Cardiac septum (tissue), 1 donor: ENCODE measurements at places on chromosomes 5 and 9.

- no peak for DNase-seq
These were observed 9.5 kb downstream of the SH3GL2 start for GRCh38 chr9:17588395-17588794.

DNA sequence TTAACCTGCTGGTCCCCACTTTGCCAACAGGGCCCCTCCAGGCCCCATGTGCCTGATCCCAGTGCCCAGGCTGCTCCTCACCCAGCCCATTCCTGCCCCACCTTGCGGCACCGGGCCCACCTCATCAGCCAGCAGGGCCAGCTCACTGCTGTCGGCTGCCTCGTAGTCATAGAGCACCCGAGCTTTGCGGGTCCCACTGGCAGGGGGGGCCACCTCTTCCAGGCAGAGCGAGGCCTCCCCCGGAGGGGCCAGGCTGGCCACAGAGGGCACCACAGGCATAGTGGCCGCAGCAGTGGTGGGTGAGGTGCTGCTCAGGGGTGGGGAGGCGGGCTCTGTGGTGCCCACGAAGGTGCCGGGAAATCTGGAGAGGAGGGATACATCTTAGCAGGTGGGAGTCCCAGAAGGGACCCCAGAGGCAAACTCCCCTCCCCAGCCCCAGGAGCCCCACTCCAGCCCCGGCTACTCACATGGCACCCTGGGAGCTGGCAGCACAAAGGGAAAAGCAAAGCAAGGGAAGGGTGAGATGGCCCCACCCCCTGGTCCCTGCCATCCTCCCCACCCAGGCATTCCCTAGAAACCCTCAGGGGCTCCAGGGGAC is 19.0 kb downstream of the SH3GLB2 start:
- no peak for DNase-seq

DNA sequence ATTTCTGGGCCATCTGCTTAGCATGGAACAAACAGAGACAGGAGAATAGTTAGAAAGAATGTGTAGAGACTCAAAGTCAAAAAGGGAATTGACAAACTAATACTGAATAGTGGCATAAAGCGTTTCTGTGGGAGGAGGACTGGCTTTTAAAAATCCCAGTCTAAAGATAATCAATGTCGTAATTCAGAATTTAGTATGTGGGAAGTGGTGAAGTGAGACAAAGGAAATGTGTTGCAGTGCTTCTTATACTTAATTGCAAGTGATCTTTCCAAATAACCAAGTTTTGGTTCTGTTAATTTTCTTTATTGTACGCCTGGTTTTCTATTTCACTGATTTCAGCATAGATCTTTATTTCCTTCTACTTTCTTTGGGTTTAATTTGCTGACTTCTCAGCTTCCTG is 133.2 kb downstream of the ENTREP1 start:
- DNase-seq, result no peak

GRCh38 chr5:149834246-149834855 is 104.2 kb downstream of the PPARGC1B start:
- DNase-seq, result no peak

- DNase-seq, result no peak
These were observed 25.1 kb upstream of the GCNT1 start for GRCh38 chr9:76433836-76434235.

DNA sequence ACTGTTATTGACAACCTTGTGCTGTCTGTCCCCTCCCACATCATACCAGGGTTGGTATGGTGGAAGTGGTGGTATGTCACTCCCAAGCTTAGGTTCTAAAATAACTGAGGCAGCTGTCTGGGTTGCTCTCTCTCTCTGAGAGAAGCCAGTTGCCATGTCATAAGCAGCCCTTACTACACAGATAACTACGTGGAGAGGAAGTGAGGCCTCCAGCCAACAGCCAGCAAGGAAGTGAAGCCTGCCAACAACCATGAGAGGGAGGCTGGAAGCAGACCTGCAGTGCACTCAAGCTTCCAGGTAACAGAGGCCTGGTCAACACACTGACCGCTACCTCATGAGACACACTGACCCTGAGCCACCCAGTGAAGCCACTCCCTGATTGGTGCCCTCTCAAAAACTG is 18.6 kb downstream of the CTNNAL1 start:
- DNase-seq, result peak; percentile 90

DNA sequence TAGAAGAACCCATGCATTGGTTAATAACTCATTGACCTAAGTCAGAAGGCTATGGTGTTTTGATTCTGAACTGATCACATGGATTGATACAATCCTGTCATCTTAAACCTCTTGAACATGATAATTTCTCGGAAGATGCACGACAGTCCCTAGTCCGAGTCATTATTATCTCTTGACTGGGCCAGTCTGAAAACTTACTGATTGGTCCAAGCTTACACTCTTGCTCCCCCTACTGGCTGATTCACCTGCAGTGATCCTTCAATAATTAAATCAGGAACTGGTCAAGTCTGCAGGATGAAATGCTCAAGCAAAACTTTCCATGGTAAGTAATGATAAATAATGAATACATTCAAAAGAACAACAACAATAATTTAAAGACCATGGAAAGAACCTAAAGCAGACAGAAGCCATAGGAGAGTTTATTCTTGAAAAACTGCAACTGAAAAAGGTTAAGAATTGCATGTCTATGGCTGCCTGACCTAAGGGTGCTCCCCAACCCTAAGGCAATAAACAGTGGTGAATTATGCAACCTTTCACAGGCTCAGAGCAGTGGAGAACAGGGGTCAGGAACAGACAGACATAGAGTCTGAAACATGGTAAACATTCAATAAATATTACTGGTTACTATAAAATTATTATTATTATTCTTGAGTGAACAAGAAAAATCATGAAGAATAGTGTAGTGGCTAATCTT is 79.3 kb downstream of the BRINP1 start:
- DNase-seq, result no peak

DNA sequence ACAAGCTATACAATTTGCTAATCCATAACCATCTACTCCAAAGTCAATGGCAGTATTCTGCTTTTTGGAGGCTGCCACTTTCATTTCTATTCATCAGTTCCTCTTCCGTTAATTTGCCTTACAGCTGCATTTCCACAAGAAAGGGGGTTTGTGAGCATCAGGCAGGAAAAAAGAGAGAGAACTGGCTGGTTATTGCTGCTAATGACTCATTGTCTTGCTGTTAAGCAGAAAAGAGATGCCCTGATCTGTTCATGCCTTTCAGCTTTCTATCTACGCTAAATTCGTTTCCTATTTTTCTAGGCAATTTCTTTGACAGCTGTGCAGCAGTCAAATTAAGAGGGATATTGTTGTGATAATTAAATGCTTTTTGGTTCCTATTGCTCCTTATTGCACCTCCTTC is 65.9 kb upstream of the GNAQ start:
- DNase-seq, result no peak

- DNase-seq, result no peak
These were observed 95.8 kb downstream of the PLCXD3 start for GRCh38 chr5:41414598-41414997.

GRCh38 chr5:120624021-120624563 is 160.0 kb downstream of the PRR16 start:
- no peak for DNase-seq

GRCh38 chr5:124849774-124850173 is 103.3 kb upstream of the ZNF608 start:
- DNase-seq, result no peak

DNA sequence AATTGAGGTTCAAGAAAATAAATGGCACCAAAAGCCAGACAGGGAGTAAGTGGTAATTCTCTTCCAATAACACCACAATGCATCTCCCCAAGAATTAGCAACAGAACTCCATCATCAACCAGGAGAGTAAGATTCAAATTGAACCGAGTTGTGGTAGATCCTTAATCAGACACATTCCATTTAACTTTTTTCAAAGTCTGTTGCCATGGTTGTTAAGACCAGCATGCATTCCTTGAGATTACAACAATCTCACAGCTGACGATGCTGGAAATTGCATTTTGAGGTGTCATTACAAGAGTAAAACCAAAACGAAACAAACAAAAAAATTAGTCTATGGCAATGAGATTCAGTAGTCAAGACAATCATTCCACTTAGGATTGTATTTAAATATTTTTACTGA is 78.9 kb upstream of the ZNF462 start:
- DNase-seq, result no peak

DNA sequence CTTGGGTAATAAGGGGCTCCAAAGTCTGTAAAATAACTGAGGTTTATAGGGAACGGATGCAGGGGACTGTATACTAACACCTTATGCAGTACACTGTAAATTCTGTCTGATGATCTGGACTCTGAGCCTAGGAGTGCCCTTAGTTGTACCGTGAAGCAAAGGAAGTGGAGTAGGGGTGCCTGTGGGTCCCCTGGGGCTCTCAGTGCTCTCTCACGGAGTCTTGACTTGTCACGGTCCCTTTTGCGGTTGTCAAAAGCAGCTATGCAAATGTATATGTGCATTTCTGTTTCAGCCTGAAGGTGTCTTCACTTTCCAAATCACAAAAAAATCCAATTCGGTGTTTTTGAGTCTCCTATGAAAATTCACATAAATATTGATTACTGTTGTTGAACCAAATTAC is 17.8 kb downstream of the DMRT1 start:
- no peak for DNase-seq

GRCh38 chr9:16559418-16560188 is 310.9 kb downstream of the BNC2 start:
- no peak for DNase-seq

- DNase-seq, result no peak
These were observed 9.5 kb upstream of the GGTA1 start for GRCh38 chr9:121509180-121509579.

DNA sequence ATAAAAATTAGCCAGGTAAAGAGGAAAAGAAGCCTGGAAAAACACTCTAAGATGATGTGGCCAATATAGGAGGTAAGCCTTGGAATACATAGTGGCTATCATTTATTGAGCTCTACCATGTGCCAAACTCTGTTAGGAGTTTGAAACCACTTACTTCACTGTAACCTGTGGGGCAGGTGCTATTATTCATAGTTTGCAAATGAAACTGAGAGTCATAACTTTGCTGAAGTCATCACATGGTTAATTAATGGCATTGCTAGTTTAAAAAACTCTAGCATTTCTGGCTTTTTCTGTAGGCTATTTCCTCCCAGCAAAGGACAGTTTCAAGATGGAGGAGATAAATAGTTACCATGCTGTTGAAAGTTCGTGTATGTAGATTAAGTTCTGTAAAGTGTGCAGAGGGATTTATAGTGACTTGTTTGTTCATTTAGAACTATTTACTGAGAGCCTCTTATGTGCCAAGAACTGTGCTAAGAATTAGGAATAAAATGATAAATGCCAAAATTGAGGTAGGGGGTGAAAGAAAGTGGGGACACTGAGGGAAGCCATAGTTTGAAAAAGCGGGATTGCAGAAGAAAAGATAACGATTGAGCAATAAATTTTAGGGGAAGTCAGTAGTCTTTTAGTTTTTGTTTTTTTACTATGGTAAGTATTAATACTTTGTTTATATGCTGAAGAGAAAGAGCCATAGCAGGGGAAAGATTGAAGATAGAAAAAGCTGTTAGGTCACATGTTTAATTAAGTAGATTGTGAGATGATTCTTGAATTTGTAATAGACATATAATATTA is 57.2 kb downstream of the WDR70 start:
- DNase-seq, result no peak

GRCh38 chr5:97427235-97427634 is 244.2 kb upstream of the RIOK2 start:
- DNase-seq, result no peak

- peak; percentile 53 for DNase-seq
These were observed 65.5 kb downstream of the NACC2 start for GRCh38 chr9:136029556-136029955.

- no peak for DNase-seq
These were observed 129.7 kb upstream of the MAP3K1 start for GRCh38 chr5:56685503-56686217.

- DNase-seq, result no peak
These were observed 31.6 kb downstream of the TLE4 start for GRCh38 chr9:79603222-79603920.
